ENCODE measurements at places on chromosomes 3 and 15. TPM values are rescaled to one million over a fixed set of nuclear protein-coding genes. Genes with fewer than 3 reads are reported as not detected.

Gene ALPK3
- total RNA-seq = 9.5 TPM

Gene KLF15
- total RNA-seq = 7.2 TPM

Gene ITIH1
- not detected for total RNA-seq

Gene HES1
- 66.5 TPM for total RNA-seq

Gene NEO1
- total RNA-seq = 85.2 TPM

Gene ADAMTS7
- total RNA-seq = 19.2 TPM

Gene MME
- total RNA-seq = 1.5 TPM

Gene CD80
- total RNA-seq = not detected

Gene RHCG
- total RNA-seq = not detected

Gene BLM
- 35.2 TPM for total RNA-seq

Gene EIF4E3
- total RNA-seq = 6.3 TPM

GRCh38 chr3:126527006-126527405, 3.1 kb downstream of the CHST13 start:
- no peak for DNase-seq

GRCh38 chr3:45759851-45760250, 36.5 kb downstream of the SLC6A20 start:
- DNase-seq = no peak

DNA sequence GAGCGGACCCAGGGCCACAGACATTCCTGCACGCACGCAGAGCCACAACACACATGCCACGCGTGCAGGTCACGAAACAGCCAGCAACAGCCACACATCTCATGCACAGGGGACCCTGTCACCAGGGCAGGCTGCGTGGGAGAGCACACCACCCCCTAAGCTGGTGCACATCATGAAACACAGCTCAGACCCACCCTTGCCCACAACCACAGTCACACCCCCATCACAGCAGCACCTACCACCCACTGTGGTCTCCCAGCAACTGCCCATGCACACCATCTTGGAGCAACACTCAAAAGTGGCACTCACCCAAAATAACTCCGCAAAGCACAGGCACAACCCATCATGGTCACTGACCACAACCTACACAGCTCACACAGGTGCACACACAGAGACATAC, 75.7 kb downstream of the OCA2 start:
- no peak for DNase-seq

- DNase-seq = no peak
Observed at GRCh38 chr3:42730706-42731420, 28.3 kb upstream of the HHATL start.

DNA sequence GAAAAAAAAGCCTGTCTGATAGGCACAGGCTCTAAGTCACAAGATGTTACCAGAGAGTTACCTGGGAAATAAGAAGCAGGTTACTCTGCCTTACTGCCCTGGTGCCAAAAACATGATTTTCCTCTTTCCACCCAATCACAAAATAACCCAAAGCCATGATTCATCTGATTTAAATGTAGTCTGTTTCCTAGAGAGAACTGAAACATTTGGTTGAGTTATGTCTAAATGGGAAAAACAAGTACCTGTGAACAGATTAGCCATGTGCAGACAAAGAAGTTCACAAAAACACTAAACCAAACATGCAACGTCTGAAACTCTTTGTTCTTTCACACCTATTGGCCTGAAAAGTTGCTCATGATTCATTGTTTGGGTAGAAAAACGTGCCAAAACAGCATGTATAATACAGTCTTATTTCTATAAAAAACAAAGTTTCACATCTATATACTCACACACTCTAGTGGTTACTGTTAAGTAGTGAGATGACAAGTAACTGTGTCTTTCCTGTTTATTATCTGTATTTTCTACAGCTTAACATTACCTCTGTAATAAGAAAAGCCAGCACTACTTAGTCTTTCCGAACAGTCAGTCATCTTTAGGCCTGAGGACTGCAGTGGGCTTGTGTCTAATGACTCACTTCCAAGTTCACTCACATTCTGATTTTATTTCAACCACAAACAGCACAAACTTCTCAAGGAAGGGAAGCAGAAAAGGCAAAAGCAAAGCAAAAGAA, 30.2 kb downstream of the FAM174B start:
- DNase-seq = no peak

- DNase-seq = no peak
Observed at GRCh38 chr3:16370872-16371740, 106.1 kb downstream of the OXNAD1 start.

GRCh38 chr3:5504135-5504534, 316.6 kb downstream of the EDEM1 start:
- no peak for DNase-seq

- no peak for DNase-seq
Observed at GRCh38 chr3:23767546-23767945, 38.2 kb upstream of the UBE2E1 start.

GRCh38 chr3:183662099-183662498, 26.7 kb downstream of the KLHL24 start:
- DNase-seq = no peak

DNA sequence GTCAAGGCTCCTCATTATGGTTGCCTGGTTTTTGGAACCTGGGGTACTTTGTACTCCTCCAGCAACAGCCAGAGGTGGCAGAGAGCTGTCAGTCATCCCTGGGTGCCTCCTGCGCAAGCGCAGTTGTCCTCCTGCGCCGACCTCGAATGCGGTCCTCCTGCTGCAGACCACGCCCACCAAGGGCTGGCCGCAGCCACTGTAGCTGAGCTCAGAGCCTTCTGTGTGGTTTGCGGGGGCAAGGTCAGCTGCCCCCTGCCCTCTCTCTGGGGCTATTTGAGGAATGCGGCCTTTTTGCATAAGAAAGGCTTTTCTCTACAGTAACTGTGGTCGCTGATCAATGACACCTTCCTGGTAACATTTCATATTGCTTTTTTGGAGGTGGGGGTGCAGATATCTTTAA, 131.3 kb upstream of the SNRPN start:
- peak; percentile 95 for DNase-seq

DNA sequence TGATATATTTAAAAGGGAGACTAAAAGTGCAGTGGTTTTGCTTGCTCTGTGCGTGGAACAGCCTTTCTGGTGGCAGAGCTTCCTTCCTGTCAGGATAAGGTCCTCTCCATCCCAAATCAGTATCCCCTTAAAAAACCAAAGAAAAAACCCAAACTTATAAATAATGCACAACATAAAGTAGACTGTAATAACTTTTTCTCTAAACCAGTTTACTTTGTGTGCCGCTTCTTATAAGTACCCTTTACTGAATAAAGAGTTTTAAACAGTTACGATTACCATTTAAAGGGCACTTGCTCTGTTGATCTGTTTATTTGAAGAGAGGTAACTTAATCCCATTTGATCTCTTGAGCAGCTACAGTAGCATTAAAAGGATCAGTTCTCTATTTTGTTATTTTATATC, 2.5 kb downstream of the PIK3CA start:
- no peak for DNase-seq

DNA sequence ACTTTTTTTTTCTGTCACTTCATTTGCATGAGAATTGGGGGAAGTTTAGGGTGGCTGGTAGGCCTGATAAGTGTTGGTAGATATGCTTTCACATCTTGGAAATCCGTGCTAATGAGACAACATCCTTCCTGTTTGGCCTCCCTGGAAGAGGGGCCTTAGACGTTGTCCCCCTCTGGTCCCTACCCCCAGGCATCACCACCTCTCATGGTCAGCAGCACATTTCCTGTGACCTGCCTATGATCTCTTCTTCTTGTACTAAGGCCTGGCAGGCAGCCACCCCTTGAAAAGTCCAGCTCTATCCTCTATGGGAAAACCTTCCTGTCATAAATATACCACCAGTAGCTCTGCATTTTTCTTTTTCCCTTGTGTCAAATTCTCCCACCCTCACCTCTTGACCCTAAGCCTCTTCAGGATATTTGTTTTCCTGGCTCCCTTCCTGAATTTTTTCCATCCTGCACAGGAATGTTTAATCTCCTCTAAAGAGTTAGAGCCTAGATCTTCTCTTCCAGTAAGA, 107.8 kb downstream of the SNRK start:
- no peak for DNase-seq

- DNase-seq = no peak
Observed at GRCh38 chr3:65005486-65005885, 317.7 kb upstream of the ADAMTS9 start.

DNA sequence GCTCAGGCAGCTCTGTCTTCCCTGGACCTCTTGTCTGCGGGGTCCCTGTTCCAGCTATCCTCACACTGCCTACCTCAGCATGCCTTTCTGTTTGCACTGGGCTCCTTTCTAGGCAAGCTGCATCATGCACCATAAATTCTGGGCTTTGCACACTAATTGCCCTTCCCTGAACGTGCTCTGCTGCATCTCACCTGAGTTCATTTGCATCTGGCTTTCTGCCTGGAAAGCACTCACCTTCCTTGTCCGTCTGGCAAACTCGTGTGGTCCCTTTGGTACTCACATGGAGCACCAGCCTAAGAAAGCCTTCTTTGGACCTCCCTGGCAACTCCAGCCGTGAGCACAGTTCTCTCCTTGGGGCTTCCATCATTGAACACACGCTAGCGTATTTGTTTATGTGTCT, 365.6 kb downstream of the SV2B start:
- DNase-seq = no peak

GRCh38 chr3:31614162-31614921, 81.6 kb downstream of the STT3B start:
- DNase-seq = no peak

- no peak for DNase-seq
Observed at GRCh38 chr3:23600167-23600871, 205.4 kb upstream of the UBE2E1 start.

DNA sequence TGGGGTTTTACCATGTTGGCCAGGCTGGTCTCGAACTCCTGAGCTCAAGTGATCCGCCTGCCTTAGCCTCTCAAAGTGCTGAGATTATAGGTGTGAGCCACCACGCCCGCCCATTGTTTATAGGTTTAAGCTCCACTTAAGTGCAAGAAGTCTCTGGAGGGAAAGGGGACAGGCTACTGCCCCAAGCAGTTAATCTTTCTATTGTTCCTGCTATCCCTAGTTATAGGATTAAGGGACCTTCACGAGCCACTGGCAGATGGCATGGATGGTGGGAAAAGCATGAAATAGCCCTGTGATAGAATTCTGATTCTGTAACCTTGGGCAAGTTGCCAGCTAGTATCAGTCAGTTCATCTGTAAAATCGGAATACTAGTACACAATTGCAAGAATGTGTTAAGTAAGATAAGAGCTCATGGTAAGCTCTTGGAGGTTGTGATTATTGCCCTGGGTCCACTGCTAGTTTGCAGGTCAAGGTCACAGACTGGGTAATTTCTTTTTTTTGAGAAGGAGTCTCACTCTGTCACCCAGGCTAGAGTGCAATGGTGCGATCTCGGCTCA, 5.3 kb upstream of the RBPMS2 start:
- peak; percentile 59 for DNase-seq

DNA sequence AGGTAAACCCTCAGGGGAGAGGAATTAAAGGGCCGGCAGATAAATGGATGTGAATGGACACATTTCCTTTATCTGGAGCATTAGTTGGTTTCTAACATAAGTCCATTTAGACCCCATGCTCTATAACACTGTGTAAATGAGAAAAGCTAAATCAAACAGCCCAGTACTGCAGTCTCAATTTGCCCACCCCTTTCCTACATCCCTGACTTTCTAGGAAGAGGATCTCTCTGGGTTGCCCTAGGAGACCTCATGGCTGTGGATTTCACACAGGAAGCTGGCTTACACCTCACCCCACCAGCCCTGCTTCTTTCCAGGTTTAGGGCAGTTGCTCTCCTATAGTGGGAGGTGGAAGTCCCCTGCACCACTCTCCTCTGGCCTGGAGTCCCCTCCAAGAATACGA, 126.2 kb downstream of the CLSTN2 start:
- DNase-seq = no peak

- no peak for DNase-seq
Observed at GRCh38 chr15:60772395-60773120, 293.6 kb upstream of the ICE2 start.

GRCh38 chr3:171991166-171991565, 48.2 kb upstream of the FNDC3B start:
- DNase-seq = no peak

Data from neural progenitor cell (in vitro differentiated cells).